ENCODE measurements at places on chromosomes 16 and 17. TPM values are rescaled to one million over a fixed set of nuclear protein-coding genes. Genes with fewer than 3 reads are reported as not detected.

GRCh38 chr17:52515927-52516326 is 357.4 kb upstream of the CA10 start:
- no peak for DNase-seq

FA2H gene
- not detected for polyA plus RNA-seq

ACE gene
- 1.8 TPM for polyA plus RNA-seq

DNA sequence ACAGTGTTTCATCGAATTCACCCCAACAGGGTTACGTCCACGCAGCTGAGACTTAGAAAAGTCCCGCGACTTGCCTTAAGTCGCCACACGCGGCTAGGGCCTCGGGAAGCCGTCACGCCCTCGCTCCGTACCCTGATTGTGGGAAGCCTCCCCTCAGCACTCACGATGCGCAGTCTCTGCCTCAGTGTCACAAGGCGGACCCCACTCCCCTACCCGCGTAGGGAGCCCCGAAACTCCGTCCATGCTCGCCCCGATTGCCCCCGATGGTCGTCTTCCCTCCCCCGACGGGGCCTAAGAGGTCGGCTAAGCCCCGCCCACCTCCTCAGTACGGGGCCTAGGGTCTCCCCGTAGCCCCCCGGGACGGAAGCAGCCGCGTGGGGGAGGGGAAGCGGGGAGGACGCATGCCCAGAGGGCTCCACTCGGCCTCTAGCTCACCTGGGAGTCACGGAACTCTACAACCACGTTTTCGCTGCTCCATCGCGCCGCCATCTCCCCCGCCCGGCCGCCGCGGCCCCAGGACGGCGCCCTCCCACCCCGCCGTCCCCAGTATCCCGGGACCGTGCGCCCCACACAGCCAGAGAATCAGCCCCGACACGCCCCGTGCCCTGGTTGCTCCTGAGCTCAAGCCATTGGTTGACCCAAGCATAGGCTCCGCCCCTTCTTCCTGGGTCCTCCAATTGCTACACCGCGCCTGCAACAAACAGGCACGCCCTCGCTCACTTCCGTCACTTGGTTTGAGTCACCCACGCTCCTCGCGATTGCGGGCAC is at the start of gene WDR59:
Gene WDR59 (minus strand): TSS at position 595 of the 768 bp plus-strand sequence. CDS start 106 bp downstream, at position 489.
- peak; percentile 99 for DNase-seq

ARL17B gene
- 12.0 TPM for polyA plus RNA-seq

- no peak for DNase-seq
Measured at GRCh38 chr16:11060364-11060763, 116.0 kb downstream of the CLEC16A start.

GRCh38 chr17:64515419-64515818 is 8.6 kb downstream of the CEP95 start:
- no peak for DNase-seq

DNA sequence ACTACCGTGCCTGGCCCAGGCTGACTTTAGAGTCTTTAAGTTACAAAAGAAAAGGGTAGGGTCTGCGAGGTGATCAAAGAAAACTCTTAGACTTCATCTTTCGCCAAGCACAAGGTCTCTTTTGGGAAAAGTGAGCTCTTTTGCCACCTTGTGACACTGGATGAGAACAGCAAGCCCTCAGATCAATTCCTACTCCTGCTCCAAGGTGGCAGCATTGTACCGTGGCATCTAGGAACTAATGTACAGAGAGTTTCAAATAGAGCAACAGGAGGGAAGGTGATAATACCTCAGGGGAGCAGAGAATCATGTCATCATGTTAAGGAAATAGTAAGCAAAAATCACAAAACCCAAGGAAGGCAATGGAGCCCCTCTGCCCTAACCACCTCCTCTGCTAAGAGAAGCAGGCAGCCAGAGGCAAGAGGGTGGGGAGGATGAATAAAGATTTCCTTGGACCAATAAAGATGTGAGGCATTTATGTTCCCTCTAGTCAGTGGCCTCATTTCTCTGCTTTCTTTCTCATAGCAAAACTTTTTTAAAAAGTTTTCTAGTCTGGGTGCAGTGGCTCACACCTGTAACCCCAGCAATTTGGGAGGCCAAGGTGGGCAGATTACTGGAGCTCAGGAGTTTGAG is 2.1 kb upstream of the C17orf78 start:
- peak; percentile 54 for DNase-seq

RFWD3 gene
- 5.0 TPM for polyA plus RNA-seq

KRT33A gene
- not detected for polyA plus RNA-seq

GRCh38 chr17:5758651-5759050 is 174.3 kb upstream of the NLRP1 start:
- peak; percentile 8 for DNase-seq

CACNG5 gene
- polyA plus RNA-seq = not detected

DNA sequence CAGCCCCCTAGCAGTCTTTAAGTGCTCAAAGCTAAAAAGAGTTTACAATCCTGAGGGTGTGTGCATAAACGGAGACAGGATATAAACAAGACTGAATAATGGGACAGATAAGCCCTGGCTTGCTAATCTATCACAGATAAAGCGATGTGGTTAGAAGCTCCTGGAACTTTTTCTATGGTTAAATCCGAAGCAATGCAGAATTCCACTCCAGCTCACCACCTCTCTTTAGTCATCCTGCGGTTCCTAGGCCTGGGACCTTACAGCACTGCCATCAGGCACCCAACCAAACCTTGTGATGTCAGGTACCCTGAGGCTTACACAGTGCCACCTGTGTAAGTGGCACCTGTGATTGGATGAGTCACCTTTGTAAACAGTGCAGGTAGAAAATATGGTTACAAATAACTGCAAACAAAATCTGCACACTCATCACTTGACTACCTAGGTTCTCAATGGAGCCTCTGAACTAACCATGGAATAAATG is 31.5 kb upstream of the B4GALNT2 start:
- no peak for DNase-seq

GRCh38 chr17:67800495-67800928 is 24.8 kb upstream of the BPTF start:
- DNase-seq = peak; percentile 69

GRCh38 chr16:17321824-17322223 is 148.9 kb downstream of the XYLT1 start:
- DNase-seq = peak; percentile 86

GRCh38 chr17:4327606-4328005 is 38.9 kb downstream of the UBE2G1 start:
- DNase-seq = no peak

KIF2B gene
- not detected for polyA plus RNA-seq

EVI2B gene
- polyA plus RNA-seq = 129 TPM

- DNase-seq = no peak
Measured at GRCh38 chr16:61936522-61936921, 99.7 kb downstream of the CDH8 start.

GRCh38 chr17:3897731-3898130 is 4.9 kb upstream of the CAMKK1 start:
- DNase-seq = no peak

DNA sequence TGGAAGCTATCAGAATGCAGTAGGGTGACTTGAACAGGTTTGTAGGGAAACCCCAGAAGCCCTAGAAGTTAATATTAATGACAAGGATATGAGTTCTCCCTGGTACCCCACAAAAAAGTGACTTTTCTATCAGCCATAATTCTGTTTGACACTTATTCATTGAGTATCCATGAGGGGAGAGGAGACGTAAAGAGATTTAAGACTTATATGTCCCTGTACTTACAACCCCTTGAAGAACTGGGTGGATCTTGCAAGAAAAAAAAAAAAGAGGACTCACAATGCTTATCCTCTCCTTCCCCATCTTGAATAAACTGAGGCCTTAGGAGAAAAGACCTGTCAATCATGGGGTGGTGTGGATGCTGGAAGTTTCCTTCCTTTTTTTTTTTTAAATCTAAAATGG is 203.5 kb downstream of the CBLN1 start:
- DNase-seq = no peak

GRCh38 chr17:69363488-69364210 is 36.7 kb upstream of the ABCA5 start:
- DNase-seq = no peak

LGALS9B gene
- not detected for polyA plus RNA-seq

- no peak for DNase-seq
Measured at GRCh38 chr17:47603830-47604597, 45.7 kb upstream of the KPNB1 start.

- no peak for DNase-seq
Measured at GRCh38 chr16:85126394-85126704, 14.1 kb upstream of the CIBAR2 start.

DNA sequence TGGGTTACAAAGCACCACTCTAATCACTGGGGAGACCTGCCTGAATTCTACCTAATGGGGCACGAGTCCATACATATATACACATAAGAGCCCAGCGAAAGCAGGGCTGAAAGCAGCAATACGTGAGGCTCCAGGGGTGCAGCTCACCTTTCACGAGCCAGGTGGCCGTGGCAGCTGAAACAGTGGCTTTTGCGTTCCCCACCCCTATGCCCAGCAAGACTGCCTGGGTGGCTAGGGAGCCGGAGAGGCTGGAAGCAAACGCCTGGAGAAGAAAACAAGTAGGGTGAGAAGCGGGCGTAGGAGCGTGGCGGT is 618 bp downstream of the RUSF1 start:
- no peak for DNase-seq

CCL18 gene
- not detected for polyA plus RNA-seq

DNA sequence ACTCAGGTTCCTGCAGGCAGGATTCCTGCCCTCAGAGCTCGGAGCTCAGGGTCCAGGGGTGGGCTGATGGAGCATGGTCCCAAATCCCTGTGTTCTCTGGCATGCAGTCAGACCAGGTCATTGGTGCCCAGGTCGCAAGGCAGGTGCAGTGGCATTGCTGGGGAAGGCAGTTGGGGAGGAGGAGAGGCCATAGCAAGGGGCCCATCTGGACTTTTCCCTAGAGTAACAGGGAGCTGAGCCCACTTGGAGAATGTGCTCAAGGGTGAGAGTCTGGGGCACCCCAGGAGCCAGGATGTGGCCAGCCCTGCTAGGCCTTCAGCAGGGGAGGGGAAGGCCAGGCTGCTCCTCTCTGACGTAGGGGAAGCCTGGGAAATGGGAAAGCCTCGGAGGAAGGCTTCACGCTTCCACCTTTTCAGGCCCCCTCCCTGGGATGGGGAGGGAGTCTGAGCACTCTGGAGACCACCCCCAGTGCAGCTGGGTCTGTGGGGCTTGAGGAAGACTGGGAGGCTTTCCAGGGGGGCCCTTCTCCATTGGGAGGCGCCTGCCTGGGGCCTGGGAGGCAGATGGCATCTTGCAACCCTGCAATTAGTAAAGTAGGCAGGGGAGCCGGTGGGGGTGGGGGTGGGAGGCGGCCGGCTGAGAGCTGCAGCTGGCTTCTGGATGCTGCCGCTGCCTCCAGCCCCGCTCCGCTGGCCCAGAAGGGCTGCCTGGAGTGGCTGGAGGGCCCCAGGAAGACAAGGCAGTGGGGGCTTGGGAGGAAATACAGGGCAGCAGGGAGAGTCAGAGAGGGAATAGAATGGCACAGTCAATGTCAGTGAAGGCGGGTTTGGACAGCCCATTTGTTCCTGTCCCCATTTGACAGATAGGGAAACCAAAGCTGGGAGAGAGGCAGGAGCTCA is 21.1 kb upstream of the DOK4 start:
- DNase-seq = no peak

DNA sequence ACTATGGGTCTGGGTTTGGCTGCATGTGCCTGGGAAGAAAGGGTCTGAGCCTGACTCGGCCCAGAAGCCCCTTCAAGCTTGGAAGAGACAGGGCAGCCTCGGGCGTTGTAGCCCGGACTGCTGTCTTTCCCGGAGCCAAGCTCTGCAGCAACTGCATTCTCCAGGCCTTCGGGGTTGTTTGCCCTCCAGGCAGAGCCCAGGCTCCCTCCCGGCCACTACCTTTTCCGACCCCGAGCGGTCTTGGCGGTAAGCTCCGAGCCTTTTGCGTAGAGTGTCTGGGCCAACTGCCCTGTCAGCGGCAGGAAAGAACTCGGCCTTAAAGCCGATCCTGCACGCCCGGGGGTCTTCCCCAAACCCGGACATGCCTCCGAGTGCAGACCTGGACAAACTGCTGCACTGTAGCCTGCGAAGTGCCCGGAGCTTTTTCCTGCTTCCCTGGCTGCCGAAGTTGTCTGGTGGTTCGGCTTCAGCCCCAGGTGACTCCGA is 1.3 kb downstream of the LHX1 start:
- no peak for DNase-seq

CRHR1 gene
- not detected for polyA plus RNA-seq

- no peak for DNase-seq
Measured at GRCh38 chr16:69537706-69538080, 28.1 kb upstream of the NFAT5 start.

DNA sequence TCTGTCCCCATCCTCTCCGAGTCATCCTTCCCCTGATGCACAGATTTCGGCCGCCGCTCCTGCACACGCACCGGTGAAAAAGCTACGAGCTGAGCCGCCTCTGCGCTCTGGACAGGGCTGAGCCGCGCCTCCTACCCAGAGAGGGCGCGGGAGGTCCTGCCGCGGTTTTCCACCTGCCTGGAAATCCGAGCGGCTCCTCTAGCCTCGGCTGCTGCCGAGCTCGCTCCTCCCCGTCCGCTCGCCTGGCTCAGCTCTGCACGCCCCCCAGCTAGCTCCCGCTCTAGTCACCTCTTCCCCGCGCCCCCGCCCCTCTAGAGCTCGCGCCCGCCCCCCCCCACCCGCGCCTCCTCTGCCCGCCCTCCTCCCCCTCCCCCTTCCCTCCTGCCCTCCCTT is 198 bp upstream of the SHISA9 start:
- no peak for DNase-seq

- peak; percentile 90 for DNase-seq
Measured at GRCh38 chr17:18184143-18185031, 759 bp downstream of the ALKBH5 start.

SLC7A5 gene
- 1.1 TPM for polyA plus RNA-seq

- no peak for DNase-seq
Measured at GRCh38 chr17:61221181-61221580, 178.5 kb upstream of the TBX2 start.

C16orf96 gene
- polyA plus RNA-seq = 0.13 TPM

GRCh38 chr17:36598951-36599401 is 2.4 kb upstream of the MRM1 start:
- DNase-seq = no peak

SOX8 gene
- not detected for polyA plus RNA-seq

DNA sequence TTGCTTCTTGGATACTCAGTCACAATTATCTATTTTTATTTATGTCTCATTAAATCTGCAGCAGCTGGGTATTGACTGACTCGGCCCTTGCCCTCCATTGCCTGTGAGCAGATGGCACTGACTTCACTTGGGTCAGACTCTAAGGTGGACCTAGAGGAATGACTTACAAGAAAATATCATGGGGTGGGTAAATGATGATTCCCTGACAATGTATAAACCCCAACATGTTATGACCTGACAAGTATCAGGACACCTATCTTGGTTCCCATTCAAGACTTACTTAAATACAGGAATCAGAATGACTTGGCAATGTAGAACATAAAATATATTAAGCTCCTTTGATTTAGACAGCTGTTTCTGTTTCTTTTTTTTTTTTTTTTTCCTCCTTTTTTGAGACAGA is 953.5 kb downstream of the CDH11 start:
- no peak for DNase-seq

DNA sequence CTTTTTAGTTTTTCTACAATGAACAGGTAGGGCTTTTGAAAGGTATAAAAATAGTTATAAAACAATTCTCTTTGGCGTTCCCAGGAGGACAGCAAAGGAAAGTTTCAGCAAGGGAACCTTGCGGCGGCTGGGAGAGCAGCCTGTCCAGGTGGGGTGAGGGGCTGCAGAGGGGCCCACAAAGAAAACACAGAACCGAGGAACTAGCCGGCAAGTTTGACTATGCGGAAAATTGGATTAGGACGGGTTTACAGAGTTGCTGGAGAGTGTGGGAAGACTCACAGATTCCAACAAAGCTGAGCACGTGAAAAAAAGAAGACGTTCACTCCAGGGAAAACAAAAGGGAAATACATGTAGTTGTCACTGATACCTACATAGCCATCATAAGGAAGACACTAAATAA is 40.2 kb upstream of the METTL16 start:
- DNase-seq = no peak

CDK5R1 gene
- polyA plus RNA-seq = 0.61 TPM
